CD4-positive, alpha-beta T cell treated with Interleukin-17A for 4 hours (primary cell): ENCODE measurements at places on chromosomes 3 and 15.
A peak's percentile ranks its signal among the peaks of the same experiment; 100 is the strongest.

DNA sequence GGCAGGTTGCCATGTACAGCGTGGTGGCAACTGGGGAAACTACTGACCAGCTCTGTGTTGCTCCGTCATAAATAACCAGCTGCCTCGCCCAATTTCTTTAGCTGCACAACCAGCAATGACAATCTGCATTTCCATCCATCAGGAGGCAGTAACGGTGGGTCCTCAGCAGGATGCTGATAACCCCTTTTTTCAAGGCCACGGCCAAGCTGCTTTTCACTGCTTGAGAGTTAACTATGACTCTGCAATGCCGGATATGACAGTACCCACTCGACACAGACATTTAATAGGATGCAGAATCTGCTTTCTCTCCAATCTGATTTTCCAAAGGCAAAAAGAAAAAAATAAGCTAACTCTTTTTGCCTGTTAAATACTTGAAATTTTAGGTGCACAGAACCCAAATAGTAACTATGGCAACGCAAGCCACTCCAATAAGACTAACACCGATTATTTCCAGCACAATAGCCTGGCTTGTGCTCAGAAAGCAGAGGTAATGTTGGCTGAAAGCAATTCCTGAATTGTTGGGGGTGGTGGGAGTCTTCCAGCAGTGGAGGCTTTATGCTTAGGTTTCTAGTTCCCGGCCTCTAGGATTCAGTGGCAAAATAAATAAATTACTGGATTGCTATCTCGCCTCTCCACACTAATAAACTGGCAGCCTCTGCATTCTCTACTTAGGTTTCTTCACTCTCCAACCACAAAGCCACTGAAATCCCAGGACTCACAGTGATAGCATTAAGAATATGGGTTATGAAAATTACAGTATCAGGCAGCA is 31.2 kb upstream of the SRGAP3 start:
- no peak for DNase-seq

GRCh38 chr15:50828610-50829206 is 63.2 kb upstream of the SPPL2A start:
- no peak for DNase-seq

GRCh38 chr15:77179541-77179998 is 108.7 kb upstream of the TSPAN3 start:
- DNase-seq: peak; percentile 4

DNA sequence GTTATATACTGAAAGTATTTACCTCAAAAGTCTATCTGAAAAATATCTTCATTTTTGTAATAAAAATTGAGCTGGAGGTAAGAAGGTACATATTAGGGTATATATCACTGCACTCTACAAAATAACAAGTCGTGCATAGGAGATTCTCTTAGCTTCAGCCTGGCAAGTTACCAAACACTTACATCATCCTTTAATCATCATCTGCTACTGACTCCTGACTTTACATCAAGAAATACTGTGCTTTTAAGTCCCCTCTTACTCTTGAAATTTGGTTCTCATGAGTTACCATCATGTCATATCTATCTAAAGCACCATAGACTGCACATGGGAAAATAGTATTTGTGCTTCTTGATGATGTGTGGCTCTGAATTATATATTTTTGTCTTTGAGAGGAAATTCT is 50.8 kb downstream of the LYSMD4 start:
- no peak for DNase-seq

DNA sequence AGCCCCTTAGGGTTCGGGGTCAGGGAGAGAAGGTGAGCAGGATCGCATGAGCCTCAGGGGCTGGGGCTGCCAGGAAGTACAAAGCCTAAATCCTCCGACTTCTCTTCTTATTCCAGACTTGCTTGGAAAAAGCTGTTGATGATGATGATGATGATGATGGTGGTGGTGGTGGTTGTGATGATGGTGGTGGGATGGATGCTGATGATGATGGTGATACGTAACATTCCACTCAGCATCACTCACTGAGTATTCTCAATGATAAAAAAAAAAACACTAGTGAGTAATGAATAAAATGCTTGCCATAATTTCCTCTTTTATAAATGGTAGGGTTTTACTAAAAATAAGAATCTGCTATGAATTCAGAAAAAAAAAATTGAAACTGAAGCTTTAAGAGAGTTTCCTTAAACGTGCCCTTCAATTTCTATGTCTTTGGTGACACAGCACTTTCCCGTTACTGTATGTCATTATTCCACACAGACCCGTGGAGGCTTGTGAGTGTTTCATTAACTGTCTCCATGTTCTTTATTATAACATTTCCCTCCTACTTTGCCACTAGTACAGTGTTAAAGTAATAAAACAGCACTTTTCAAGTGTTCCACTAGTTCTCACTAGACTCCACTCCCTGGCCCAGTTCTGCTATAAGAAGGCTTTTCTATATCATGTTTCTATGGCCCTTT is 5.4 kb upstream of the ACAN start:
- DNase-seq: no peak

GRCh38 chr3:128369881-128370642 is 96.6 kb downstream of the DNAJB8 start:
- DNase-seq: no peak
